ENCODE measurements at places on chromosomes 5 and 9. TPM values are rescaled to one million over a fixed set of nuclear protein-coding genes. Genes with fewer than 3 reads are reported as not detected.
A peak's percentile ranks its signal among the peaks of the same experiment; 100 is the strongest.

Gene MEGF9
- 16.3 TPM for total RNA-seq

DNA sequence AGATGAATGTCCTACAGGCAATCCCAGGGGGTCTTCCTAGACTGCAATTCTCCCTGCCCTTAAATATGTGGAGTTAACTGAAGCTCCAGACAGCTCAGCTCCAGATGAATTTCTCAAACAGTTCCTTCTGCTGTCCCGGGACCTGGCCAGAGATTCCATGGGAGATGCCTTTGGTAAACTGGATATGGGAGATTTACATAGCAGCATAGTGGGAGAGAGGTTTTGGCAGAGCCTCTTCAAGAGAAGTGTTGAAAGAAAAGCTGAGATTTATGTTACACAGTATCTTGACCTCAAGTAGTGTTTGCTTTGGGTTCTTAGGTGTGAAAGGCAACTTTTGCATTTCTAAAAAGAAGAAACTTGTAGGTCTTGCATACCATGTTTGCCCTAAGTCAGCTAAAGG is 364.9 kb downstream of the ARRDC3 start:
- DNase-seq = peak; percentile 20

DNA sequence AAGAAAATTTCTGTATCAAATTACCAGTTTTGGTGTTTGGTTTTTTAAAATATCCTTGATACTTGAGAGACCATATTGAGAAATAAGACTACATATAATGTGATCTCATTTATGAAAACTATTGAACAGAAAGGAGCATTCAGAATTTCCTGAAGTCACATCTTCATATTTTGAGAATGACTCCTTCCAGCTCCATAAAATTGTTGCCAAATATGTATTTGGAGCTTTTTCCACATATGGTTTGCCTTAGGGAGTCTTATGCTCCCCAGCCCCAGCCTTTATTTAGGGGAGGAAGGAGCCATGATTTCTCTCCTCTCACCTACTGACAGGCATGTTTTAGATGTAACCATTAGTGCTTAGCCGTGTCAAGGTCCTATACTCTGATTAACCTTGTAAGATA is 51.1 kb downstream of the GCNT1 start:
- no peak for DNase-seq

GRCh38 chr5:87354496-87354895 is 58.2 kb downstream of the CCNH start:
- no peak for DNase-seq

DNA sequence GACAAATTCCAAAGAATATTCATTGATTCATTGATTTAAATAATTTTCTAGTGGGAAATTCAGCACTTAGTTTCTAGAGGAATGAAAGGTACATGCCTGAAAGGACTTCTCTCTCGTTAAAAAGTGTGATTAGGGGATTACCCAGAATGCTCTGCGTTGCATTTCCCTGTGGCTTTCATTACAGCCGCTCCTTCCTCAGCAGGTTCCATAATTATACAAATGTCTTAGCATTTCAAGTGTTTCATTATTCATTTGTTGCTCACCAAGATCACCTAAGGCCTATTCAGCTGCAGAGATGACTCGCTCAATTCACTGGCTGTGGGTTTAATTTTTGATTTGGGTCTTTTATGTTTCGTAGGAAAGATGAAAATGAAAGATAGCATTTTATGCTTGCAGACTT is 52.8 kb downstream of the SPATA31C2 start:
- no peak for DNase-seq

DNA sequence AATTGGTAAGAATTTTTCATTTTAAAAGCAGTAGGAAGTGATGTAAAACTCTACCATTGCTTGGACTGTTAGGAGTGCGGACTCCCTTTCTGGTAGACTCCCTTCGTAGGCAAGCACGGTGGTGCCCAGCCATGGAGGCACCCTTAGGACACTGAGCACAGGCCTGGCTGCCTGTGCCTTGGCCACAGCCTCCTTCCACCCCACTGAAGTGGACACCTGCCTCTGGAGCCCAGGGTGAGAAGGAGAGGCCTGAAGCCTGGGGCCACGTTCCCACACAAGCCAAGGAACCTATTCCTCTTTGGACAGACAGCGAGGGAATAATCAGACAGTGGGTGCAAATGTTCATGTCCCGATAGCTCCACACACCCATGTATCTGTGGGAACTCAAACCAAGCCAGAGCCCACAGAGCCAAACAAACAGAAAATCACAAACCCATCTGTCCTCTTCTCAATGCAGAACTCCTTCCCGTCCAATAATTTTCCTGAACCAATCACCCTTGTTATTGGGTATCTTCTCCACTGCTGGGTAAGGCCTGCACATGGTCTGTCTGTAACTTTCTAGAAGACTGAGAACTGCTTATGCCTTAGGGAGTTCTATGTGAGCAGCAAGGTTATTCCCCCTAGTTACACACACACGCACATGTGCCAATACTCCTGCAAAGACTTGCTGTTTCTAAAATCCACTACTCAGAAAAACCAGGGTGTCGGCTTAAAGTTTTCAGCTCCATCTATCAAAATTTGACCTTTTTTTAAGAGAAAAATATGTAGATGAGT is 45.2 kb downstream of the UBE2QL1 start:
- no peak for DNase-seq

- DNase-seq = no peak
These were observed 319.6 kb downstream of the FBXL7 start for GRCh38 chr5:15819617-15820016.

DNA sequence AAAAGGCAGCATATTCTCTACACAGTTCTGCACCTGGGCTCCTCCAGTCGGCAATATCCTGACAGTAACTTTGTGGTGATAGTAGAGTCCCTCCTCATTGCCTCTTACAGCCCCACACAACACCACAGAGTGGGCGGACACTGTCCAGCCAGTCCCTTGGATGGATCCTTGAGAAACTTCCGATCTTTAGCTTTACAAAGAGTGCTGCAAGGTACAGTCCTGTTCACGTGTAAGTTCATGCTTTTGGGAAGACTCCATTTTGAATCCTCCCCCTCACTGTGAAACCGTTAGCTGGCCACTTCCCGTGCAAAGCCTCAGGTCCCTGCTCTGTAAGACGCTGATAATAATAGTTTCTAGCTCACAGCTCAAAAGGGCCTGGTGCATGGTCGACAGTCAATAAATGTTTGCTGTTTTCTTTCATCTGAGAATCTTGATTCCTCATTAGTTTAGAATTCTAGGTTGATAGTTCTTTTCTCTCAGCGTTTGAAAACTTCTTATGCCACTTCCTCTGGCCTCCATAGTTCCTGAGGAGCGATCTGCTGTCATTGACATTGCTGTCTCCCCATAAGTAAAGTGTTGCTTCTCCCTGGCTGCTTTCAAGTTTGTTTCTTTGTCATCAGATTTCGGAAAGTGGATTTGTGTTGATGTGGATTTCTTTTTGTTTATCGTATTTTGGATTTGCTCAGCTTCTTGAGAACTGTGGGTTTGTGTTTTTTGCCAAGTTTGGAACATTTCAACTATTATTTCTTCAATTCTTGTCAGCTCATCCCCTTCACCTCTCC is 82.9 kb downstream of the COL23A1 start:
- no peak for DNase-seq

Gene VLDLR
- 13.9 TPM for total RNA-seq

DNA sequence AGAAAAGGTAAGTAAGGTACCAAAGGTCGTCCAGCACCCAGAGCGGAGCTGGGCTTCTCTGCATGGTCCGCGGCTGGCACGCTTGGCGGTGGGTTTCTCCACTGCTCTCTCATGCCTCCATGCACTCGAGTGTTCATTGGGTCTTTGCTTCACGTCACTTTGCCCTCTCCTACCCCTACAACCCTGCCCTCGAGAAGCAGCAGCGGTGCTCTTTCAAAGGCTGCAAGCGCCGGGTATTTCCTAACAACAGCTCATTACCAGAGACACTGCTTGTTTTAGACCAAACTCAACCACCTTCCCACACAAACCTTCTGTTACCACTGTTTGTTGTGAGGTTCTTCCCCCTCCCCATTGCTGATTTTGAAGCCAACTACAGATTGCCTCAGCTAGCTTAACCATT is 21.5 kb upstream of the ZBTB34 start:
- DNase-seq = no peak

DNA sequence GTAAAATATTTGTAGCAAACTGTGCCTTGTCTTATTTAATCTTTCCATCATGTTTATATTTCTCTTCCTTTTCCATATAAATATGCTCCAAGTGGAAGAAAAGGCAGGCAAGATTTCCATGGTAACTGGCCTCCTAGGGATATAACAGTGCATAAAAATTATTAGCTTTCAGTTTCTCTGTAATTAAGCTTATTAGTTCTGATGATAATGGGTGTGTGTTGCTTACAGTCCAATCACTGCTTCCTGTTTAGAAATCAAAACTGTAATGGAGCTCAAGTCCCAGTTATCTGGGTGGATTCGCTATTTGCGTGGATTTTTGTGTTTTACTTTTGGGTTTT is 213.0 kb downstream of the PJA2 start:
- no peak for DNase-seq

DNA sequence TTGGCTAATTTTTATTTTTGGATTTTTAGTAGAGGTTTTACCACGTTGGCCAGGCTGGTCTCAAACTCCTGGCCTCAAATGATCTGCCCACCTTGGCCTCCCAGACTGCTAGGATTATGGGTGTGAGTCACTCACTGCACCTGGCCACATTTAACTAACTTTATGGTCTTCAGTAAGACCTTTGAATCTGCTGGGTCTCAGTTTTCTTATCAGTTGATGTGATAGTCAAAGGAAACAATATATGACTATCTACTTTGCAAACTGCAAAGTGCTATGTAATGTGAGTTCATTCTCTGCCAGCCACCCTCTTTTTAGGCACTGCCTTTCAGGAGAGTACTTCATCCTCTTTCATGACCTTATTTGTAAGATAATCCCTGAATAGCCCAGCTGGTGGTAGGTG is 474.7 kb downstream of the PDE4D start:
- DNase-seq = no peak

Gene DNAJA1
- total RNA-seq = 123 TPM

GRCh38 chr9:96418920-96419690 is 935 bp upstream of the ZNF367 start:
- DNase-seq = peak; percentile 87

- DNase-seq = no peak
These were observed 101.0 kb downstream of the TLE1 start for GRCh38 chr9:81588148-81588871.

- no peak for DNase-seq
These were observed 324.5 kb downstream of the ARRDC3 start for GRCh38 chr5:91058575-91058974.

- DNase-seq = no peak
These were observed 75.6 kb upstream of the SH3PXD2B start for GRCh38 chr5:172529896-172530295.

- no peak for DNase-seq
These were observed 783.8 kb upstream of the WWC1 start for GRCh38 chr5:167507463-167508233.

GRCh38 chr5:91187032-91187431 is 196.1 kb downstream of the ARRDC3 start:
- DNase-seq = no peak

Gene SH2D3C
- 0.36 TPM for total RNA-seq

DNA sequence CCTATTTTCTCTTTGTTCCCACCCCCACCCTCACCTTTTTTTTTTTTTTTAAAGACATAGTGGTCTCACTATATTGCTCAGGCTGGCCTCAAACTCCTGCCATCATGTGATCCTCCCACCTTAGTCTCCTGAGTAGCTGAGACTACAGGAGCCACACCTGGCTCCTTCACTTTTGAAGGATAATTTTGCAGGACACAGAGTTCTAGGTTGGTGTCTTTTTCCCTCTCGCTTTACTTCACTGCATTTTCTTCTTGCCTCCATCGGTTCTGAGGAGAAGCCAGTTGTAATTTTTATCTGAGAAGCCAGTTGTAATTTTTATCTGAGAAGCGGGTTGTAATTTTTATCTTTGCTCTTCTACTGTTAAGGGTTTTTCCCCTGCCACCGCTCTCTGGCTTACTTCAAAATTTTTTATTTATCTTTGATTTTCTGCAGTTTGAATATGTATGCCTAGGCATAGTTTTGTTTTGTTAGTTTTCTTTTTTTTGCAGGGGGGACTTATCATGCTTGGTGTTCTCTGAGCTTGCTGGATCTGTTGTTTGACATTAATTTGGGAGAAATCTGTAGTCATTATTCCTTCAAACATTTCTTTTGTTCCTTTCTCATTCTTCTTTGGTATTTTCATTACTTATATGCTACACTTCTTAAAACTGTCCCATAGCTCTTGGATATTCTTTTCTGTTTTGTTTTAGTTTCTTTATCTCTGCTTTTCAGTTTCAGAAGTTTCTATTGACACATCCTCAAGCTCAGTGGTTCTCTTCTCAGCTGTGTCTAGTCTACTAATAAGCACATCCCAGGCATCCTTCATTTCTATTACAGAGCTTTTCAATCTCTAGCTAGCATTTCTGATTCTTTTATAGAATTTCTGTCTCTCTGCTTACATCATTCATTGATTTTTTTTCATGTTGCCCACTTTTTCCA is 148.2 kb upstream of the CHD1 start:
- no peak for DNase-seq

DNA sequence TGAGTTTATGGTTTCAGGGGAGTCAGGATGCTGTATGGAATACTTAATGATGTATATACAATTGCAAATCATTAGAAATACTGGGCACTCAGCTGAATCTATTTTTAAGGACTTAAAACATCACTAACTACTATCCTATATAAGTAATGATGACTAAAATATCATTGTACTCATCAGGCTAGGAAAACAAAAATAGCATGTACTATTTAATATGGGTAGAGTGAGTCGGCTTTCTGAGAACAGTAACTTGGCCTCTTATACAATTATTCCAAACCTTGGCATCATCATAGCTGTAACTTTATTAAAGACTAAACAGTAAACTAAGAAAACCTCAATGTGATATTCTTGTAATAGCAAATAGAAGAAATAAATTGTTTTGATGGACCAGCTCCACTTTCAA is 94.5 kb downstream of the PJA2 start:
- peak; percentile 64 for DNase-seq
